ENCODE measurements at places on chromosomes 7 and 10.
A peak's percentile ranks its signal among the peaks of the same experiment; 100 is the strongest.

- no peaks in the 10 kb centered on the region for H3K36me3 ChIP-seq
- H3K4me3 ChIP-seq, result no peak overlapping the region
- no peak for DNase-seq
Measured at GRCh38 chr10:24726626-24727025, 2.9 kb upstream of the ARHGAP21 start.

- no peak for DNase-seq
- H3K27me3 ChIP-seq, result no peaks in the 10 kb centered on the region
- H3K4me1 ChIP-seq, result no peaks in the 10 kb centered on the region
- no peak overlapping the region for H3K4me3 ChIP-seq
Measured at GRCh38 chr7:80942261-80943041, 23.6 kb upstream of the SEMA3C start.

DNA sequence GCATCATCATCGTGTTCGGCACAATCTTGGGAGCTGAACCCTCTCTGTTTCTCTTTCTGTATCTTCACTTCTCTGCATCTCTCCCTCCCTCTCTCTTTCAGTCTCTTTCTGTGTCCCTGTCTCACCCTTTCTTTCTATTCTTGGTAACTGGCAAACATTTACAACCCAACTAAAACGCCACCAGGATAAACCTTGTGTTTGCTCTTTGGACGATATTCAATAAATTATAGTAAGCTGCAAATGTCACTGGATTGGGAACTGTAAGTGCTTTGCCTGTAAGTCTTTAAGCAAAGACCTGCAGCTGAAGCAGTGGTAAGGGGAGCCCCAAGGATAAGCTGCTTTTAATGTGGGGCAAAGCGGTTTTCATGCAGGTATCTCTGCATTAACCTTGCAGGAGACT is 558.0 kb upstream of the MKI67 start:
- no peaks in the 10 kb centered on the region for H3K4me1 ChIP-seq
- H3K36me3 ChIP-seq, result no peaks in the 10 kb centered on the region
- no peak overlapping the region for H3K4me3 ChIP-seq
- no peak overlapping the region for H3K27ac ChIP-seq

DNA sequence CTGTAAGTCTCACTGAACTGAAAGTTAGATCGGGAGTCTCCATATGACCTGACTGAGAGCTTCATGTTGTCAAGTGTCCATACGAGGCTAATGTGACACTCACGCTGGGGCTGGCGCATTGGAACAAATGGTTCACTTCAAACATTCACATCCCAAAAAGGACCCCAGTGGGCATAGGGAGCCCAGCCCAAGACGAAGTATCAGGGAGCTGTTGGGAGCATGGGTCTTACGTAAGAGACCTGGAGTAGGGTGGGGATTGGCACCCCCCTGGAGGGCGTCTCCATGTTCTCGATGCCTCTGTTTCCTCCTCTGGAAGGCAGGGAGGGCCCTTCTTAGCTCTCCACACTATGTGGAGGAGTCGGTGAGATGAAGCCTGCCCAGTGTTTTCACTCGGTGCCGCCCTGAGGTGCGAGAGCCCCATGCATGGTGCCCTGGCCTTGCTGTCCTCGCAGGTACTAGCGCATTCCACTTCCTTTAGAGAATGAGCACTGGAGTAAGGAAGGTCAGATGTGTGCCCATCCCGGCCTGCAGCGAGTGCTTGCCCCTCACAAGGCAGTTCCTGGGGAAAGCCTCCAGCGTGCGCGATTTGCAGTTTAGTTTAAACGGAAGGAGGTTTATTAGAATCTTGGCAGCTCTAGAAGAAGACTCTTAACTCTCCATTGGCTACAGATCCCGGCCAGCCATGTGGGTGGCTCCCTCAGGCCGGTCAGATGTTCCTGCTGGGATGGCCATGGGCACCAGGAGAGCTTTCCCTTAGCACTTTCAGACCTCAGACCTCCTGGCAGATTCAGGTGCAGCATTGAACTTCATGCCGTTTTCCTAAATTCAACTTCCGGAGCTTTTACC is 64.4 kb downstream of the PTPRE start:
- H3K27me3 ChIP-seq, result no peaks in the 10 kb centered on the region
- H3K4me1 ChIP-seq, result peaks cover 84% of the 10 kb centered on the region
- peaks cover 20% of the 10 kb centered on the region for H3K36me3 ChIP-seq
- H3K4me3 ChIP-seq, result no peak overlapping the region
- peak overlapping the region; percentile 61 for H3K27ac ChIP-seq

- peaks cover 23% of the 10 kb centered on the region for H3K4me1 ChIP-seq
- no peaks in the 10 kb centered on the region for H3K36me3 ChIP-seq
- peaks cover 11% of the 10 kb centered on the region for H3K27me3 ChIP-seq
- H3K27ac ChIP-seq, result no peak overlapping the region
- DNase-seq, result no peak
Measured at GRCh38 chr7:50306494-50307367, 2.2 kb downstream of the IKZF1 start.

DNA sequence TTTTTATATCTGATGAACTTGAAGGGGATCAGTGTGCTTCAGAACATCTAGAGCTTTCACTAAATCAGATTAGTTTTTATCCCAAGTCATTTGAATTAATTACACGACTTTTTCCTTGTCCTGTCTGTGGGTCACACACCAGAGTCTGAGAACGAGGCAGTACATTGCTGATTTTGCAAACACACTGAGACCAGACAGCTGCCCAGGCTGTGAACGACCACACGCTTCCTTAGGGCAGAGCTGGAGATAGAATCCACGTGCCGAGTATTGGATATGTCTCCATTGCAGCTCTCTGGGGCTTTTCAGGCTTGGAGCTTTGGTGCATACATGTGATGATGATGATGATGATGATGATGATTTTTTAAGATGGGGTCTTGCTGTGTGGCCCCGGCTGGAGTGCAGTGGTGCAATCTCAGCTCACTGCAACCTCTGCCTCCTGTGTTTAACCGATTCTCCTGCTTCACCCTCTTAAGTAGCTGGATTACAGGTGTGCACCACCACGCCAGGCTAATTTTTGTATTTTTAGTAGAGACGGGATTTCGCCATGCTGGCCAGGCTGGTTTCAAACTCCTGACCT is 81.1 kb downstream of the CAMK1D start:
- H3K36me3 ChIP-seq, result no peaks in the 10 kb centered on the region
- no peaks in the 10 kb centered on the region for H3K4me1 ChIP-seq
- DNase-seq, result no peak
- no peak overlapping the region for H3K4me3 ChIP-seq
- peaks cover 8% of the 10 kb centered on the region for H3K27me3 ChIP-seq

DNA sequence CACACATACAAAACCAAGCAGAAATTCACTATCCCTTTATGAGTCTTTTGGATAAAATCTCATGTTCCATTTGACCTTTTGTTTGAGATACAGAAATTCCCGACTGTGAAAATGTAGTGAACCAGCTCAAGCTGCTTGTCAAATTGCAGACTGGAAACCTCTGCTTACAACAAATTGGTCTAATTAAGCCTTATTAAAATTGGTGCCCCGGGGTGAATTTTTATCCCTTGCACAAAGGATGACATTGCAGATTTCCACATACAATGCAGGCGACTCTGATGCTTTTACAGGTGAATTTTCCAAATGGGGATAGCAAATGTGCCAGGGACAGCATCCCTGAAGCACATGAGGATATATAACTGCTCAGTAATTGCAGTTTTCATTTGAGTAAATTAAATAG is 257.3 kb downstream of the BMPER start:
- DNase-seq, result no peak
- no peak overlapping the region for H3K27ac ChIP-seq
- H3K36me3 ChIP-seq, result no peaks in the 10 kb centered on the region
- no peak overlapping the region for H3K4me3 ChIP-seq
- no peaks in the 10 kb centered on the region for H3K27me3 ChIP-seq
- H3K4me1 ChIP-seq, result no peaks in the 10 kb centered on the region
